ENCODE measurements at places on chromosomes 6 and 20.
A peak's percentile ranks its signal among the peaks of the same experiment; 100 is the strongest.

GRCh38 chr20:38804221-38804620 is 1.3 kb upstream of the PPP1R16B start:
- DNase-seq, result no peak

DNA sequence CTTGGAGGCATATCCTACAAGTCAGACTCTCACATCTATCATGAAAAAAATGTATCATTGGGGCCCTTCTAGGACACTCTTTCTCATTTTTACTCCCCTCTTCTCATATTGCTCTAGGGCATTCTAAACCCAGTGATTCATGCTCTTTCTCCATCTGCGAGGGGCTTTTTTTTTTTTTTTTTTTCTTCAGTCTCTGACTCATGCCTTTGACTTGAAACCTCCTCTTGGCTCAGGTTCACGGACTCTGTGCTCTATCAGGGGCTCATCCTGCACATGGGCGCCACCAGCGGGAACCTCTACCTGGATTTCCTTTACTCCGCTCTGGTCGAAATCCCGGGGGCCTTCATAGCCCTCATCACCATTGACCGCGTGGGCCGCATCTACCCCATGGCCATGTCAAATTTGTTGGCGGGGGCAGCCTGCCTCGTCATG is 17.8 kb downstream of the SLC22A1 start:
- peak; percentile 87 for DNase-seq

DNA sequence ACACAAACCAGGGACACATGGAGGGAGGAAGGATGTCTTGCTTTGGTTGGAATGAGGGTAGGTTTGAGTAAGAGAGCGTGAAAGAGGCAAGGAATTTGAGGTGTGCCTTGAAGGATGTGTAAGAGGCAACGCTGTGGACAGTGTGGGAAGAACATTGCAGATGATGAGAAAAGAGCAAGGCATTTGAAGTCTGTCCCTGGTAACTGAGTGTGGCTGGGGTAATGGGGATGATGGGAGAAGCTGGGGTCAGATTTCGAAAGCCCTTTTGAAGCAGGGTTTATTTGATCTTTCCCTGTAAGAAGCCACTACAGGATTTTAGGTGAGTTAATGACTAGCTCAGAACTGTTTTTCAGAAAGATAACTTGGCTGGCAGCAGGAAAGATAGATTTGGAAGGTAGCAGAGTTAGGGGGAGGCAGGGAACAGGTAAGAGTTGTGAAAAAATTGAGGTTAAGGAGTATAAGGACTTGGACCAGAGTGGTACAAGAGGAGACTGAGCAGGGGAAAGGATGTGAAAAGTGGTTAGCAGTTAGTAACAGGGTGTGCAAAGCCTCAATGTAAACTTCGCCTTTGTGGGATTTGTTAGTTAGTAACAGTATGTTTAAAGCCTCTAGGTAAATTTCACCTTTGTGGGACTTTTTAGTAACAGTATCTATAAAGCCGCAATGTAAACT is 17.7 kb downstream of the UTRN start:
- DNase-seq, result no peak

GRCh38 chr6:25009393-25009710 is 73.6 kb upstream of the RIPOR2 start:
- DNase-seq, result no peak

GRCh38 chr6:38725414-38726183 is 10.5 kb downstream of the DNAH8 start:
- no peak for DNase-seq

- DNase-seq, result no peak
Observed at GRCh38 chr6:1778686-1779235, 169.0 kb downstream of the FOXC1 start.

- peak; percentile 64 for DNase-seq
Observed at GRCh38 chr6:106134906-106135634, 48.9 kb downstream of the PRDM1 start.

- DNase-seq, result no peak
Observed at GRCh38 chr6:127117979-127118297, 533 bp upstream of the RSPO3 start.

DNA sequence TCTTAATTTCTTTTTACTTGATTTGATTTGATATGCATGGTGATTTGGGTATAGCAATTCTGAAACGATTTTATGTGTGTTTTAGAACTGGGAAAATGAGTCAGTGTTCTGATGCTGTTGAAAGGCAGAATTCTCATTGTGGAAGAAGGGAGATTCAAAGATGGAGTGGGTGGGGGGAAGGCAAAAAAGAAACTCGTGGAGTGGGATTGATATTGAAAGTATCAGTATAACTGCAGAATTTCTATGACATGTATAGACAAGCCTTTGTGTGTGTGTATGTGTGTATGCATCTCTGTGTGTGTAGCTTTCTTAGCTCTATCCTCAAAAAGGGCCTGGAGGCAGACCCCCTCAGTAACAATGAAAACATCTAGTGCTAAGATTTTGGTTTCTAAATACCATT is 184.3 kb upstream of the OLIG3 start:
- DNase-seq, result no peak

GRCh38 chr6:170056278-170056711 is 234.6 kb downstream of the DLL1 start:
- DNase-seq, result no peak

GRCh38 chr6:69884231-69884630 is 17.9 kb downstream of the COL19A1 start:
- DNase-seq, result no peak

- no peak for DNase-seq
Observed at GRCh38 chr6:148251891-148252290, 90.7 kb upstream of the SASH1 start.

DNA sequence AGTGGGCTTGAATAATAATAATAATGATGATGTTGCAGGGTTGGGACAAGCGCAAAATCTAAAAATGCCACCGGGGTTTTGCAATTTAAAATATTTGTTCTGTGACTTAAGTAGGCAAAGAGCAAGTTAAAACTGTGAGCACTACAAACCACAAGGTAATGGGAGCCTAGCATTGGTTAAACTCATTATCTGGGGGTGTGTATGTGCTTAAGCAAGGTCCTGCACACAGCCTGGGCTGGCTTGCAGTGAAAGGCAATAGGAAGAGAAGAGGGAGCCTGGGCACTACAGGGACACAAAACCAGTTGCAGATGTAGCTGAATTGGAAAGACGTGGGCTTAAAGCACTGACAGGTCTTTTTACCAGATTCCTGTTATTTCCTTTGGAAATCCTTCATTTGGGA is 11.7 kb downstream of the SIM1 start:
- no peak for DNase-seq

GRCh38 chr6:160509610-160510009 is 154.5 kb downstream of the LPA start:
- DNase-seq, result no peak

DNA sequence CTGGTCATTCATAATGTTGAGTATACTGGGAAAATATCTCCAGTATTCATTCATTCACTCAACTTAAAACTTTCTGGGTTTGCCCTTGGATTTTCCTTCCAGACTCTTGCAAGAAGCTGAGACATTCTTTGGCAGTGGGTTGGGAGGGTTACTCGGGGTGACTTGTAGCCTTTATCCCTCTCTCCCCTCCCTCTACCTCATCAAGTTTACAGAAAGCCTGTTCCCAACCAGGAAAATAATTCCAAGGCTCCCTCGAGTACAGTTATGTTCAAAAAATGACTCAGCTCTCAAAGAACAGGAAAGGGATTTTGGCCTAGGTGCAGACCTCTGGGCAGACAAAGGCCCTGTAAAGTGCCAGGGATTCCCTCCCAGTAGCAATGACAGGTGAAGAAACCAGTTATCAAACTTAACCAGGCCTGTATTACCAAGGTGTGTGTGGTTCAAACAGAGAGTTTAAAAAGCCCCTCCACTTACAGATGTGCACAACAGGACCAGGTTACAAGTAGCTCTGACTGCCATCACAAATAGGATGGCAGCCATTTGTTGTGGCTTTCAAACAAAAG is 22.2 kb downstream of the FKBP1A start:
- DNase-seq, result peak; percentile 78

- DNase-seq, result peak; percentile 40
Observed at GRCh38 chr6:131216246-131216645, 81.0 kb downstream of the AKAP7 start.

- DNase-seq, result peak; percentile 95
Observed at GRCh38 chr6:142378138-142378875, 76.5 kb downstream of the ADGRG6 start.

DNA sequence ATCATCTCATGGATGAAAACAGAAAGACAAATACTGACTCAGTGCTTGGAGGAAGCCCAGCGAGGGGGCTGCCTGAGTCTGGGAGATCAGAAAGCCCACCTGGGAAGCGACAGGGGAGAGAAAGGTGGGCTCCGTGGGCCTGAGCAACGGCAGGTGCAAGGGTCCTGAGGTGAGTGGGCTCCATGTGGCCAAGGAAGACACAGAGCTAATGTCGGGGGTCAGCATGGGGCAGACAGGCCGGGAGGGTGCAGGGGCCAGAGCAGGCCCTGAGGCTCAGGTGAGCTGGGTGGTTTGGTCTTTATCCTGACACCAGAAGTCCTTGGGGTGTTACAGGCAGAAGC is 18.8 kb downstream of the APCDD1L start:
- DNase-seq, result no peak

DNA sequence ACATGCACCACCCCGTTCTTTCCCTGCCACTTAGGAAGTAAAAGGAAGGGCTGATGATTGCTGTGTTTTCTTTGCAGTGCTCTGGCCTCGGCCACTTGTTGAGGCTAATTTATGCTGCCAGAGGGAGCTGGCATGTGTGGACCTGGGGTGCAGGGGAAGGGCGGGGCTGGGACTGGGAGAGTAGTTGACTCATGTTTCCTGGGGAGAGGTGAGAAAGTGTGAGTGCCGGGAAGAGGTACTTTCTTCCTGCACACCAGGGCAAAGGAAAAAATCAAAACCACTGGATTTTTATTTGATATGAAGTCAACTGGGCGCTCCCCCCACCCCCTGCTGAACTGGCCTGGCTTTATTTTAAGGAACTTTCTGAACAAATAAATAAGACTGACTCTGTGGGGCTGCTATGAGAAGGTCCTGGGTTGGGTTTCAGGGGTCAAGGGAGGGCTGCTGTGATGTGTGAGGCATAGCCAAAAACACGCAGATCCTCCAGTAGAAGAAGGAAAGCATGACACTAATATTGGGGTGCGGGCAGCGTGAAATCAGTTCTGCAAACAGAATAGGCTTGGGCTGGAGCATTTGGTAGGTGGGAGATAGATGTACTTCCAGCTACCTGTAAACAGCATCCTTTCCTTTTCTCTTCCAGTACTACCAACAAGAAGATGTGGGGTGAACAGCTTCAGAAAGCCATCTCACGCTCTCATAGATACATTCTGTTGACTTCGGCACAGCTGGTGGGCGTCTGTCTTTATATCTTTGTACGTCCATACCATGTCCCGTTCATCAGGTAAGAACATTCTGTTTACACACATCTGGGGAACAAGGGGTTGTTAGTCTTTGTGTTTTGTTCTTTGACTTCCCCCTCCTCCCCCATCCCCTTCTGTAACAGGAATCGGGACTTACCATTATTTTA is 87.5 kb downstream of the SYNJ2 start:
- DNase-seq, result peak; percentile 68

DNA sequence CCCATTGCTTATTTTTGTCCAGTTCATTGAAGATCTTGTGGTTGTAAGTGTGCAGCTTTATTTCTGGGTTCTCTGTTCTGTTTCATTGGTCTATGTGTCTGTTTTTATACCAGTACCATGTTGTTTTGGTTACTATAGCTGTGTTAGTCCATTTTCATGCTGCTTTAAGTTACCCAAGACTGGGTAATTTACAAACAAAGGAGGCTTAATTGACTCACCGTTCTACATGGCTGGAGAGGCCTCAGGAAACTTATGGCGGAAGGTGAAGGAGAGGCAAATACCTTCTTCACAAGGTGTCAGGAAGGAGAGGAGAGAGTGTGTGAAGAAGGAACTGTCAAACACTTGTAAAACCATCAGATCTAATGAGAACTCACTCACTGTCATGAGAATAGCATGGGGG is 29.9 kb upstream of the FERMT1 start:
- no peak for DNase-seq

DNA sequence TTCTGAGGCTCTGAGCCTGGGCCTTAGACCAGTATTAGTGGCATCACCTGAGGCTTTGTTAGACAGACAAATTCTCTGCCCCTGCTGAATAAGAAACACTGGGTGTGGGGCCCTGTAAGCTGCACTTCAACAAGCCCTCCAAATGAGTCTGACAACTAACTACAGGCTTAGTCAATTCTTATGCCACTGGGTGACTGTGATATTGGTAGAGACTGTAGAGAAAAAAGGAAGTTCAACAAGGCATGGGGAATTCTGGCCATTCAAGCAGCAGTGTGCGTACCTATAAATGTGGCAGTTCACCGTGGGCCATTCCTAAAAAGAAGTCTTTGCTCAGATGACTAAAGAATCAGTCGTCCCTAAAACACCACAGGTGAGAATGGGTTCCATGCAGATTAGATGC is 82.7 kb downstream of the MDN1 start:
- DNase-seq, result no peak

DNA sequence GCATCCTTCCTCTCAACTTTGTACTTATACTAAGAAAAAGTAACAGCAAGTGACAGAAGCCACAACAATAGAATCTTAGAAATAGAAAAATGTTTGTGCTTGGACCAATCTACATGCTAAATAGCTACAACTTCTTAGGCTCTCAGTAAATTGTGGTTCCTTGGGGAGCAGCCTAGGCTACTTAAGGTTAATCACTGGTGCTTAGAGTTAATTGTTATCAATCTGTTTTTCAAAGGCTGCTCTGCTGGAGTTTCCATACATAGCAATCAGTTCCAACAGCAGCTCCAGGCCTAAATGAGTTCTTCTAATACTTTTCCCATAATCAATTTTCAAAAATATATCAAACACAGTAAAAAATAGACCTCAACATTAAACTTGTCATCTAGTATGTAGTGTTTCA is 571.4 kb downstream of the EPHA7 start:
- no peak for DNase-seq

GRCh38 chr6:50128420-50129005 is 78.8 kb upstream of the DEFB112 start:
- DNase-seq, result peak; percentile 33

GRCh38 chr20:30811885-30812671 is 445.4 kb upstream of the DEFB115 start:
- peak; percentile 25 for DNase-seq

DNA sequence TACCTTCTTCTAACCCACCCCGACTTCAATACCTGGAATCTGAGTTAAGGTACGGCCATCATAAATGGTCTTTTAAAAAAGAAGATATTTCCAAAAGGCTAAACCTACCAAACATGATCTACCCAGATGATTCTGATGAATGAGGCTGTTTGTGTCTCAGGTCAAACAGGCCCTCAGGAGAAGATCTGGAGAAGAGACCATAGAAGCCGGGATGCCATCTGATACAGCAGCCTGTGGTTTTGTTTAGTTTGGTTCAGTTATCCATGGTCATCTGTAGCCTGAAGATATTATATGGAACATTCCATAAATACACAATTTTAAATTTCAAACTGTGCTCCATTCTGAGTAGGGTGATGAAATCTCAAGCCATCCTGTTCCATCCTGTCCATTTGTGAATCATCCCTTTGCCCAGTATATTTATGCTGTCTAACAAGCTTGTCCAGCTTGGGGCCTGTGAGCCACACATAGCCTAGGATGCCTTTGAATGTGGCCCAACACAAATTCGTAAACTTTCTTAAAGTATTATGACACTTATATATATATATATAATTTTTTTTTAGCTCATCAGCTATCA is 4.0 kb upstream of the CAP2 start:
- peak; percentile 10 for DNase-seq

- no peak for DNase-seq
Observed at GRCh38 chr20:20562507-20562906, 149.9 kb downstream of the RALGAPA2 start.

- DNase-seq, result peak; percentile 33
Observed at GRCh38 chr6:7124636-7125035, 16.9 kb downstream of the RREB1 start.
